ENCODE measurements at places on chromosomes 4 and X.

- no peak for DNase-seq
- no peaks in the 10 kb centered on the region for H3K4me1 ChIP-seq
- no peak overlapping the region for H3K4me3 ChIP-seq
Measured at GRCh38 chr4:150402871-150403272, 179.1 kb upstream of the MAB21L2 start.

- DNase-seq: no peak
- no peaks in the 10 kb centered on the region for H3K36me3 ChIP-seq
- no peak overlapping the region for H3K27ac ChIP-seq
- H3K4me3 ChIP-seq: no peak overlapping the region
Measured at GRCh38 chr4:151035911-151036310, 20.8 kb upstream of the LRBA start.

GRCh38 chr4:163611182-163611581 is 116.7 kb downstream of the TMA16 start:
- H3K27ac ChIP-seq: no peak overlapping the region
- no peak overlapping the region for H3K4me3 ChIP-seq
- no peaks in the 10 kb centered on the region for H3K36me3 ChIP-seq
- H3K27me3 ChIP-seq: no peaks in the 10 kb centered on the region
- no peaks in the 10 kb centered on the region for H3K4me1 ChIP-seq
- DNase-seq: no peak

GRCh38 chr4:165151734-165152133 is 39.1 kb upstream of the TMEM192 start:
- H3K4me1 ChIP-seq: no peaks in the 10 kb centered on the region
- no peak overlapping the region for H3K4me3 ChIP-seq
- H3K36me3 ChIP-seq: no peaks in the 10 kb centered on the region
- H3K27me3 ChIP-seq: no peaks in the 10 kb centered on the region
- no peak overlapping the region for H3K27ac ChIP-seq

DNA sequence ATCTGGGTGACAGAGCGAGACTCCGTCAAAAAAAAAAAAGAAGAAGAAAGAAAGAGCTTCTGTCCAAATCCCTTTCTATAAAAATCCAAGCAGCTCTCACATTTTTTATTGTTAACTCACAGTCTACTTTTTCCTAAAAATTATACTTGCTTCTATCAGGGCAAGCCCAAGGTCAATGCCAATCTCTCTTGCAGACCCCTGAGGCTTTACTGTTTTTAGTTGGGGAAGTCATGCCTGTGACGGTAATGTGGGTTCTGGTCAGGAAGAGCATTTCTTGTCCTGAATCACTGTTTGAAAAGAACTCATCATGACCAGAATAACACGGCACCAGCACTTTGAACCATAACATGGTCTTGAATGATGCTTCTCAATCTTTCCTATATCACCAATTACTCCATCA is 54.6 kb upstream of the CITED1 start:
- no peaks in the 10 kb centered on the region for H3K27me3 ChIP-seq
- no peaks in the 10 kb centered on the region for H3K36me3 ChIP-seq
- no peak for DNase-seq
- H3K27ac ChIP-seq: no peak overlapping the region
- no peaks in the 10 kb centered on the region for H3K4me1 ChIP-seq

DNA sequence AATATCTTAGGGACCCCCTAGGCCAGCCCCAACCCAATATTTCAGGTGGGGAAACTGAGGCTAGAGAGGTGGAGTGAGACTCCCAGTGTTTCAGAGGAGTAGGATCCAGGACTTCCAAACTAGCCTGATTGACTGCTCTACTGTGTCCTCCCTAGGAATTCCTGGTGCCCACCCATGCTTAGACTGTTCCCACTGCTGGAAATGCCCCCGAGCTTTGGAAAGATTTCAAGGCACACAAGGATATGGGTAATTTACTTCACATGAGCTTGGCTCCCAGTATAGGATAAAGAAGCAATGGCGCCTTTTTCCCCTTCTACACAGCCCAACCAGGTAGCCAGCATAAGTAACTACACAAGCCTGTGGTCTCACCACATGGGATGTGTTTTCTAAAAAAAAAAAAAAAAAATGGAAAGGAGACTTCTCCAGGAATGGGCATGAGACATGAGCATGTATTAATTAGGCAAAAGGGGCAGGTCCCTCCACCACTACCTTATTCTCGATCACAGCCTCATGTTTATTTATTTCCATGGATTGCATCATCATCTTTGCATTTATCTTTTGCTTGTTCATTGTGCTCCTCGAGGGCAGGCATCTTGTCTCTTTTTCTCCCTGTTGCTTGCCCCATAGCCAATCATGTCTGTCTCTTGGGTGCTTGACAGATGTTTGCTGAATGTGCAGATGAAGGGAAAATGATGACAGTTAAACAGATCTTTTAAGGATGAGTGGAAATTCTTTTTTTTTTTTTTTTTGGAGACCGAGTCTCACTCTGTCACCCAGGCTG is 66.7 kb downstream of the DRD5 start:
- no peak overlapping the region for H3K4me3 ChIP-seq
- DNase-seq: no peak
- no peaks in the 10 kb centered on the region for H3K4me1 ChIP-seq
- H3K27me3 ChIP-seq: no peaks in the 10 kb centered on the region

DNA sequence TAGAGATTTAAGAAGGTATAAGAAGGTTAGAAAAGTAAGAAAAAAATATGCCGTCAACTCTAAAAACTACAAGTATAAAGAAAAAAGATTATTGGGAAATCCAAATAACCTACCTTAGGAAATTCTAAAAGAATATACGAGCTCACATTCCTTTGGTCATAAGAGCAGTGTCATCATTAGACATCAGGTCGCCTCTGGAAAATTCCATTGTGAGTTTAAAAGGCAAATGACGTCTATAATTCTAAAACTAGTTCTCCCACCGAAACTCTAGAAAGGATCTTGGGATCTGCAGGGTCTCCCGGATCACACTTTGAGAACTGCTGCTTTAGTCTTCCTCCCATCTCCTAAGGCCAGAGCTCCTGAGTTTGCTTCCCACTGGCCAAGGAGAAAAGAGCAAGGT is 518 bp upstream of the SAT1 start:
- no peaks in the 10 kb centered on the region for H3K27me3 ChIP-seq
- no peak overlapping the region for H3K4me3 ChIP-seq
- H3K36me3 ChIP-seq: no peaks in the 10 kb centered on the region
- H3K4me1 ChIP-seq: no peaks in the 10 kb centered on the region
- peak; percentile 87 for DNase-seq

GRCh38 chrX:45295259-45295986 is 94.7 kb upstream of the DIPK2B start:
- no peak overlapping the region for H3K4me3 ChIP-seq
- H3K27me3 ChIP-seq: no peaks in the 10 kb centered on the region
- DNase-seq: no peak
- no peak overlapping the region for H3K27ac ChIP-seq

GRCh38 chr4:141058591-141059512 is 74.4 kb downstream of the RNF150 start:
- no peak for DNase-seq
- H3K4me1 ChIP-seq: no peaks in the 10 kb centered on the region
- no peak overlapping the region for H3K4me3 ChIP-seq

DNA sequence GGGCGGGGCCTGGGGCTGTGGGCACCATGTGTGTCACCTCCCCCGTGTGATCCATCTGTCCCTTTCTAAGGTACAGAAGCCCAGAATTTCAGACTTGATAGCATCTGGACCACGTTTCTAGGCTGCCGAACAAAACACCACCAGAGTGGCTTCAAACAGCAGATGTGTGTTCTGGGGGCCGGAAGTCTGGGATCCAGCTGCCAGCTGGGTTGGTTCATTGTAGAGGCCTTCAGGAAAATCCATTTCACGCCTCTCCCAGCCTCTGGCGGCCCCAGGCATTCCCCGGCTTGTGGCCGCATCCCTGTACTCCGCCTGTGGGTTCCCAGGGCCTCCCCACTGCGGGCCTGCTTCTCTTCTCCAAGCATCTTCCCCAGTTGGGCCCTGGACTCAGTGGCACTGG is 39.6 kb upstream of the GPR78 start:
- peaks cover 36% of the 10 kb centered on the region for H3K4me1 ChIP-seq
- H3K27ac ChIP-seq: no peak overlapping the region
- H3K36me3 ChIP-seq: no peaks in the 10 kb centered on the region
- no peak overlapping the region for H3K4me3 ChIP-seq

DNA sequence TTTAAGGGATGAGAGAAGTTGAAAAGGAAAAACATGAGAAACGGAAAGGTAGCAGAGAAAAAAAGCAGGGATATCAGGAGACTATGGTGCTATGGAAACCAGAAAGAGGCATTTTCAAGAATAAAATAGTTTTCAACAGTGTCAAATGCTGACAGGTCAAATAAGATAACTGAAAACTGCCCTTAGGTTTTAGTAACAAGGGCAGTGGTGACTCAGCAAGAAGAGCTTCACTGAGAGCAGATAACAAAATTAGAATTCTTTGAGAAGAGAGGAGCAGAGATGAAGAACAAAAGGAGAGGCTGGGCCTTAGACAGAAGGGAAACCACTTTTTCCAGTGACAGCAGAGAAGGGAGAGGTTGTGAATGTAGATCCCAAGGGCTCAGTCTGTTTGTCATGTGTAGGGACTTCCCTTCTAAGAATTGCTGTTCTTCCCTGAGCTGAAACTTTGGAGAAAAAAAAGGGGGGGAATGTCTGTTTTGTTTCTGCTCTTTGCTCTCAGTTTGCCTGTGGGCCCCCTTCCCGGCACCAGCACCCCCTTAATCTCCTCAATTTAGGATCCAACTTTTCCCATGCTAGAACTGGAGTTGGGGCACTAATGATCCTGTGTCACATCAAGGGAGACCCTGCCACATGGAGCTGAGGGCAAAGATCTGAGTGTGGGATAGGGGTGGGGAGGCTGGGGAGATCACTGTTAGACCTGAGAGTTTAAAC is 26.8 kb upstream of the MAGEA10 start:
- H3K36me3 ChIP-seq: no peaks in the 10 kb centered on the region
- no peaks in the 10 kb centered on the region for H3K27me3 ChIP-seq
- H3K4me3 ChIP-seq: no peak overlapping the region
- H3K4me1 ChIP-seq: no peaks in the 10 kb centered on the region
- H3K27ac ChIP-seq: no peak overlapping the region

DNA sequence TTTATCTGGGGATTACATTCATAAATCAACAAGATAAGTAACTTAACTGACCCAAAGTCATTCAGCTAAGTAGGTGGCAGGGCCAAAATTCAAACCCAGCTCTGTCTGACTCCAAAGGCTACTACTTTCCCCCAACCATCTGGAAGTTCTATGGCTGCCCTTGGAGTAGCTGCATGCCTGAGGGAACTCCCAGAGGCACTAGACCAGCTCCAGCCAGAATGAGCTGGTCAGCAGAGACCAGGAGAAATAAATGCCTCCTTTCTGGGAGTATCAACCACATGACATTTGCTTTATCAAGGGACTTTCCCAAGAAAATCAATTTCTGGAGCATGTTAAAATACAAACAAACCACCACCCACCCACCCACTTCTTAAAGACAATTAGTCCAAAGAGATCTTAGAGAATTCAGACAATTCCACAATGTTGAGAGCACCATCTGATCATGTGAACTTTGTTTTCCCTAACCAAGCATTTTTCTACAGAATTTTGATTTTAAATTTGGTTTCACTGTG is 180.5 kb downstream of the EFHC2 start:
- DNase-seq: no peak
- no peaks in the 10 kb centered on the region for H3K36me3 ChIP-seq
- H3K27ac ChIP-seq: no peak overlapping the region
- no peak overlapping the region for H3K4me3 ChIP-seq
- no peaks in the 10 kb centered on the region for H3K27me3 ChIP-seq

- DNase-seq: no peak
- no peaks in the 10 kb centered on the region for H3K4me1 ChIP-seq
- H3K36me3 ChIP-seq: no peaks in the 10 kb centered on the region
- H3K27me3 ChIP-seq: no peaks in the 10 kb centered on the region
Measured at GRCh38 chr4:7180938-7181337, 11.4 kb upstream of the SORCS2 start.

DNA sequence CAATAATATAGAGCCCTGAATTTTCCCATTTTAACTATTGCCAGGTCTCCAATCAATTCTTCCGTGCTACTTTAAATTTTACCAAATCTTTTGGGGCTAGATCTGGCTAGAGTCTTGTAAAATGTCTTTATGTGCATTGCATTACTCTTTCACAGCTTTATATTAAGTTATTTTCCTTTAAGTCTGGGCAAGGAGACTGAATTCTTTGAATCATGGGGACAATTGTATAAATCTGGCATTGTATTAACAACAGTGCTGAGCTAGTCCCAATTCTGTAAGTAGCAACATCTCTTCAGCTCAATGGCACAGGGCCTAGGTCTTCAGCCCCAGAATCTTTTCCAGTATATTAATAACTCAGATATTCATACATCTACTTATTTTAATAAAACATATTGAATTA is 1080.4 kb upstream of the INTU start:
- no peaks in the 10 kb centered on the region for H3K36me3 ChIP-seq
- no peak overlapping the region for H3K27ac ChIP-seq
- H3K4me3 ChIP-seq: no peak overlapping the region
- no peaks in the 10 kb centered on the region for H3K27me3 ChIP-seq
- H3K4me1 ChIP-seq: no peaks in the 10 kb centered on the region
